ENCODE measurements at places on chromosomes 4 and X.

DNA sequence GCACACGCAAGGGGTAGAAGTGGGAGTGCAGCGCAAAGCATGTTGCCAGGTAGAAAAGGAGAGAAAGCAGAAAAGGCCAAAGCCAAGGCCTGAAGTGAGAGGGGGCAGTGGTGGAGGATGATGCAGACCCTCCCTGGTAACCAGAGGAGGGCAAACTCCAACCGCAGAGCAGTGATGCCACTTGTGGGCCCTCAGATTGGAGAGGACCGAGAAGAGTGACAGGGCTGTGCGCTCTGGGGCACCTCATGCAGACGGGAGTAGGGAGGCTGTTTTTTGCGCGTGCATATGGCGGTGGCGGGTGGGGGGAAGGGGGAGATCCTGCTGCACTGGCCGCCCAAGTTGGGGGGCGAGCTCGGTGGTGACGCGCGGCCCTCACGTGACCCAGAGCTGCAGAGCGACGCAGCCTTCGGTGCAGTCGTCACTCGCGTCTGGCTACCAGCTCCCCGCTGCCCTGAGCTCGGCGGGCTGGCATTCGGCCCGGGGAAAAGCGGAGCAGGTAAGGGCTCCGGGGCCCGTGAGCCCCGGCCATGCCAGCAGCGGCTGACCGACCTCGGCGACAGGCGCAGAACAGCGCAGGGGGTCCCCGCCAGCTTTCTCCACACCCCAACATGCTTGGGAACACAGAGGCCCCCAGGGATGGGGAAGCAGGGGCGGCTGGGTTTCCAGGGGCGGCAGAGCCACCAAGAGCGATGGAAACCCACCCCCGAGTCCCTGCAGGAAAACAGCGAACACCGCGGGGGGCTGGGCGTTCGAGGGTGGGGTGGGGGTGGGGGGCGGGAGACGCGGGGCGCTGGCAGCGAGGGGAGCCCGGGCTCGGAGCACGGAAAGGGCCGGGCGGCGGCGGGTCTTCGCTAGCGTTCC lies at the start of gene BEX3:
Gene BEX3, plus strand, starts transcription at position 421 of the 861 bp plus-strand sequence. CDS start 984 bp downstream, outside the sequence.
- no peak for DNase-seq

- no peak for DNase-seq
Measured at GRCh38 chr4:168506014-168506413, 9.2 kb downstream of the PALLD start.

DNA sequence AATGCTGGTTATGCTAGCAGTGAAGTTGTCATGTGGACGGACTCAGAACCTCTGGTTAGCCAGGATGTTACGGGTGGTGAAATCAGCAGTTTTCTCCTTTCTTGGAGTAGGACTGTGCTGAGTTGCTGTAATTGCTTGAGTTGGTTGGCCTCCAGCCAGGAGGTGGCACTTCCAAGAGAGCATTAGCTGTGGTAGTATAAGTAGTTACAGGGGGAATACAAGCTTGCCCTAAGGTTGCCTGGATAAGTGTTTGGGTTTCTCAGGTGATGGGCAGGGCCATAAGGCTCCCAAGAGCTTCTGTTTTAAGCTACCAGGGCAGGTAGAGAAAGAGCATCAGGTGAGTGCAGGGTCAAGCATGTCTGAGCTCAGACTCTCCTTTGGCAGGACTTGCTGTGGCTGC lies 103.0 kb downstream of the ZNF518B start:
- DNase-seq, result no peak

GRCh38 chr4:2583092-2583491 lies 46.6 kb downstream of the FAM193A start:
- DNase-seq, result no peak

DNA sequence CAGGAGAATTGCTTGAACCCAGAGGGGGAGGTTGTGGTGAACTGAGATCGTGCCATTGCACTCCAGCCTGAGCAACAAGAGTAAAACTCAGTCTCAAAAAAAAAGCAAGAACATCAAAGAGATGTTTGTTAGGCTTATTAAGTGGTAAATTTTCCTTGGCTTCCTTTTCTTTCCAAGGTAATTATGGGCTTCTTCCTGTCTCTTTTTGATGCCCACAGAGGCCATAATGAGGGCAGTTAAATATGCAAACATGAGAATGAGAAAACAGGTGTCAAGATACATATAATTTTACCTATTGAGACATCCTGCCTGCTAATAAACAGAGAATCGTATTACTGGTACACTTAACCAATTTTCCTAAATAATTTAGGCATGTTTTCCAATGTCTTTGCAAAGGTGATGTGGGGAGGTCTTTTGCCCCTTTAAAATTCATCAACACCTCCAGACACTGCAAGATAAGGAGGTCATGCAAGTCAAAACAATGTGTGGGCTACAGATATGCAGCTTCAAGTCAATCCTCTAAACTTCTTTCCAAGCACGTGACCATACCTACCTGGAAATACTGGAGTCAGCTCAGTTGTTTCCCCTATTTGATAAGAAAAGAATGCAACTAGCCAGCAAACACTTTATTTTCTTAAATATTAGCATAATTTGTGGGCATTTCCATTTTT lies 2.7 kb downstream of the SLC39A8 start:
- no peak for DNase-seq

GRCh38 chr4:135244056-135244455 lies 1042.5 kb upstream of the PABPC4L start:
- peak; percentile 19 for DNase-seq

DNA sequence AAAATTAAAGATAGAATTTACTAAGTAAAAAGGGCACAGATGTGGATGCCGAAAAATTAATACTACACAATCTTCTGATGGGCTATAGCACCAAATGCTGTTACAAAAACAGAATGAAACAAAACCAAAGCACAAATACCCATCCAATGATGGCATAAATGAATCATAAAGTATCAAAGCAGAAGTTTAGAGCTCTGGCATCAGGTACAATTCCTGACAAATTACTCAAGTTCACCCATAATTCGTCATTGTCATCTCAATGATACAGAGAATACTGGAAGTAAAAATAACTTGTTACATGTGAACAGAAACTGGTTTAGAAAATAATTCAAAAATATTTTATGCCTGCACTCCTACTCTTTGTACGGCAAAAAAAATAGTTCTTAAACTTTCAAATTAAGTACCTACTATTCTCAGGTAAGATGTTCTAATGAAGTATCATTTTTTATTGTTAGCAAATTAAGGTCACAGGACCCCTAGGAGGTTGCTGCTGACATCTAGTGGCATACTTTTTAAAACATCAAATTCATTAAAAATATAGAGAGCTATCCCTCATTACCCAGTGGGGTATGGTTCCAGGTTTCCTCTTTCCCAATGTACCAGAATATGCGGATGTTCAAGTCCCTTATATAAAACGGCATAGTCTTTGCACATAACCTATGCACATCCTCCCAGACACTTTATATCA lies 126.1 kb downstream of the INPP4B start:
- no peak for DNase-seq

DNA sequence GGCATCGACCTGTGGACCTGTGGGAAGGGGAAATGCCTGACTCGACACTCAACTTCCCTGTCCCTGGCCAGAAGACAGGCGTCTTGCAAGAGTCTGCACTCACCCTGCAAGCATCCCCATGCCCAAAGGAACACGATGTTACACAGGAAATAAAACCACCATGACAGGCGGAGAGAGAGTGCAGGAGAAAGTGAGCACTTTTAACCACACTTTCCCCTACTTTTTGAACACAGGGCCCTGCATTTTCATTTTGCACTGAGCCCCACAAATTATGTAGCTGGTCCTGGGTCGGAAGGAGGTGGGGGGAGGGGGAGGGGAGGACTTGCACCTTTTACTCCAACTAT lies 13.8 kb upstream of the MAN2B2 start:
- no peak for DNase-seq

- DNase-seq, result no peak
Measured at GRCh38 chrX:154731881-154732280, 19.0 kb downstream of the GAB3 start.

DNA sequence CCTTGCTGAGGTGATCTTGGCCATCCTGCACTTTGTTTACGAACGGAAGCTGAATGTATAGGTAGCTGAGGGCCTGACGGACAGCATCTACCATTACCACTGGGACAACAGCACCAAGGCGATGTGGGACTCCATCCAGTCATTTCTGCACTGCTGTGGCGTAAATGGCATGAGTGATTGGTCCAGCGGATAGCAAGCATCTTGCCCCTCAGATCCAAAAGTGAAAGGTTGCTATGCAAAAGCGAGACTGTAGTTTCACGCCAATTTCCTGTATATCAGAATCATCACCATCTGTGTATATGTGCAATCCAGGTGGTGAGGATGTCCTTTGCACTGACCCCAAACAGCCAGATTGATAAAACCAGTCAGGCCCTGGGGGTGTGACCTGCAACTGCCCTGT lies 4.2 kb upstream of the PYURF start:
- no peak for DNase-seq

DNA sequence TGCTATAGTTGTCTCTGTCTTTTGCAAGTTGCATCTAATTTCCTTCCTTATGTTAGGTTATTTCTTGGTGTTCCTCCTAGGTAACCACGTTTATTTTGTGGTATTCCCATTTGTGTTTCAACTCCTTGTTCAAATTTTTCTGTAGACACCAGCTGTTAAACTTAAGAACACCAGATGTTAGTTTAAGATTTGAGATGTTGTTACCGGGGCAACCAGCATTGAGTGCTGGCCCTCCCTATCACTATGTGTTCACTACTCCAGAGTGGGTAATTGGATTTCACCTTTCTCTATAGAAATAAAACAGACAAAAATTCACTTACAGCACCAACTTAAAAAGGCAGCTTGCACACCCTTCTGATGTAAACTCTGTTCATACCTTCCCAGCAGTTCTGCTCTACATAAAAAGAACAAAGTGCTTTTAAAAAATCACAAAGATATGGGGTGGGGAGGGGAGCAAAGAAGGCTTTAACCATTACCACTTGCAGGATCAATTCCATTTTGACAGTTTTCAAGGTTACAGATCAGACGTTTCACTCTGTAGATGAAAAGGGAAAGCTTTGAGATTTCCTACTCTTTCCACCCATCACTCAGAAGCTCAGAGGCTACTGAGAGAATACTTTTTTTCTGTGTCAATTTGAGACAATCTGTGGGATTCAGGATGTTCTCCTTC lies 82.9 kb downstream of the DKK2 start:
- no peak for DNase-seq

- no peak for DNase-seq
Measured at GRCh38 chr4:54898656-54899340, 226.6 kb downstream of the KDR start.

GRCh38 chr4:184510401-184510800 lies 36.1 kb upstream of the IRF2 start:
- no peak for DNase-seq

DNA sequence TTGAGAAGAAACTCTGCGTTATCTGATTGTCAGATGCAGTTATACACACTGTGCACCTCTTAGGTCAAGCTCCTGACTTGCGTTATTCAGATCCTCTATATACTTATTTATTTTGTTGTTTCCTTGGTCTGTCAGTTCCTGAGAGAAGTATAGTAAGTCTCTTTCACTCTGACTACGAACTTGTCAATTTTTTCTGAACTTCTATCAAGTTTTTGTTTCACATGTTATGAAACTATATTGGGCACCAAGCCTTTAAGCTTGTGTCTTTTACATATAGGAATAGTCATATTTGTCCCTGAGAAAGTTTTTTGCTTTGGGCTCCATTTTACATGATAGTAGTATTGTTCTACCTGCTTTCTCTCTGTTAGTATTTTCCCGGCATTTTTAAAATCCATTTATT lies 31.7 kb downstream of the ZNF275 start:
- DNase-seq, result no peak

- no peak for DNase-seq
Measured at GRCh38 chr4:54473798-54474197, 184.0 kb upstream of the KIT start.

GRCh38 chr4:74096265-74096980 lies 2.6 kb downstream of the CXCL2 start:
- DNase-seq, result no peak

DNA sequence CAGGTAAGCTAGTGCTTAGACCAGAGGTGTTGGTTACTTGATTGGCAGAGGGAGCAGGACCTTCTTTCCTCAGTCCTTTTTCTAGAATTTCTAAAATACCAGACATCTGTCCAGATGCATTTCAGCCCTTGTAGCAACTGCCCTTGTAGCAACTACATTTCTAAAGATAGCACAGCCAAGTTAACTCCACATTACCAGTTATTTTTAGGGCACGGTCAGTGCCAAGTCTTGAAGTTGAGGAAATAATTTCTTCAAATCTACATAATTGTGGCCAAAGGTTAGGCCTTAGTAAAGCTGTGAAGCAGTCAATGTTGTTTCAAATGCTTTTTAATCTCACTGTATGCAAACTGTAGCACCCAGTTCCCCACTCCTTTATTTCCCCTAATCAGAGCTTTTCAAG lies 62.9 kb downstream of the MID1IP1 start:
- DNase-seq, result no peak

Data from HFF-Myc (cell line).